Stimulated activated CD4-positive, alpha-beta T cell treated with anti-CD3 and anti-CD28 coated beads, Interleukin-1b, Interleukin-23, amount 100 ng/mL, for 1 hour (primary cell): ENCODE measurements at places on chromosomes 16 and 17.

DNA sequence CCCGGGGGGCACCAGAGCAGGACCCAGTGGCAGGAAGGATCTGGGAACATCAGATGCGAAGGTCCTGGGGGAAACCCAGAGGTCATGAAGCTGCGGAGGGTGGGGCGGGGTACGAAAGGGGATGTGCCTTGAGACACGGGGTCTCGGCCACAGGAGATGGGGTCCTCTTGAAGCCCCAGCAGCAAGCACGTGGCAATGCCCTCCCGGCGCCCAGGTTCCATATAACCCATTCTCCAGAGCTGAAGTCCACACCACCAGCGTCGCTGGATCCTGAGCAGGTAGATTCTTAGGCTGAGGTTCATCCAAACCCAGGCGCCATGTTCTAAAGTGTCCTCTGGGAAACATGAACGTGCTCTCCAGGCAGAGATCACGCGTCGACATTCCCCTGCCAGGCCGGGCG lies 20.9 kb downstream of the PIEZO1 start:
- DNase-seq, result no peak

GRCh38 chr16:49833796-49834530 lies 21.9 kb downstream of the ZNF423 start:
- no peak for DNase-seq

DNA sequence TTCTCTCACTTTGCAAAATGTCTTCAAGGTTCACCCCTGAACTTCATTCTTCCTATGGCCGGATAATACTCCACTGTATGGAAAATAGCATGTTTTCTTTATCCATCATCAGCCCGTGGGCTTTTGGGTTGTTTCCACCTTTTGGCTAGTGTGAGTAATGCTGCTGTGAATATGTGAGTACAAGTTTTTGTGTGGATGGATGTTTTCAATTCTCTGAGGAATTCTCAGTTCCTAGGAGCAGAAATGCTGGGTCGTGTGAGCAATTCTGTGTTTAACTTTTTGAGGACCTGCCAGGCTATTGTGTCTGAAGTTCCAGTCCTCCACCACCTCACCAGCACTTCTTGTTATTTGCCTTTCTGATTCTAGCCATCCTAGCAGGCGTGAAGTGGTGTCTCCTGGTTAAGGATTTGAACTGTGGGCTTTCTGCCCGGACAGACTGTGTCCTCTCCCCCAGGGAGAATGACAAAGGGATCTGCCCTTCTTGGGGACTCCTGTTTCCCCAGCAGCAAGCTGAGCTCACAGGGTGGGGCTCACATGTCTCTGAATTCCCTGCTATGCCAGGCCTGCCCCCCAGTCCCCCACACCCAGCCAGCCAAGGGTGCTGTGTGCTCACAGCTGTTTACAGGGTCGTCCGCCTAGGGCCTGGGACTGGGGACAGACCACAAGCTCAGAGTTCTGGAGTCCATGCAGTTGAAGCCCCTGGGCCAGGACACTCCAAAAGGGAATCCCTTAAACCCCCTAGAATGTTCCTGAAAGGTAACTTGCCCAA lies 92.2 kb upstream of the CIBAR2 start:
- DNase-seq, result no peak

- DNase-seq, result no peak
Measured at GRCh38 chr17:19718041-19718612, 1.7 kb upstream of the SLC47A2 start.

- DNase-seq, result no peak
Measured at GRCh38 chr17:72806011-72806410, 286.5 kb downstream of the SLC39A11 start.

- DNase-seq, result no peak
Measured at GRCh38 chr16:78562111-78562510, 462.7 kb downstream of the WWOX start.

- no peak for DNase-seq
Measured at GRCh38 chr17:35978346-35978745, 3.0 kb downstream of the CCL16 start.

- no peak for DNase-seq
Measured at GRCh38 chr17:47692137-47692894, 1.6 kb upstream of the TBKBP1 start.

- DNase-seq, result no peak
Measured at GRCh38 chr16:17555176-17555575, 84.4 kb upstream of the XYLT1 start.

GRCh38 chr16:84597528-84597896 lies 20.4 kb downstream of the COTL1 start:
- DNase-seq, result no peak

DNA sequence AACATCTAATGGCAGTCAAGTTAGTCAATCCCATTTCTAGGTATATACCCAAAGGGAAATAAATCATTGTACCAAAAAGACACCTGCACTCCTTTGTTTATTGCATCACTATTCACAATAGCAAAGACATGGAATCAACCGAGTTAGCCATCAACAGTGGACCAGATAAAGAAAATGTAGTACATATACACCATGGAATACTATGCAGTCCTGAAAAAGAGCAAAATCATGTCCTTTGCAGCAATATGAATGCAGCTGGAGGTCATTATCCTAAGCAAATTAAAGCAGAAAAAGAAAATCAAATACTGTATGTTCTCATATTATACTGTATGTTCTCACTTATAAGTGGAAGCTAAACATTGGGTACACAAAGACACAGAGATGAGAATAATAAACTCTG lies 204.0 kb downstream of the KCNJ2 start:
- DNase-seq, result no peak

GRCh38 chr17:1729966-1730325 lies 5.4 kb downstream of the WDR81 start:
- DNase-seq, result no peak
